HepG2 (cell line): ENCODE measurements at places on chromosomes 4 and X. TPM values are rescaled to one million over a fixed set of nuclear protein-coding genes. Genes with fewer than 3 reads are reported as not detected.
A peak's percentile ranks its signal among the peaks of the same experiment; 100 is the strongest.

DNA sequence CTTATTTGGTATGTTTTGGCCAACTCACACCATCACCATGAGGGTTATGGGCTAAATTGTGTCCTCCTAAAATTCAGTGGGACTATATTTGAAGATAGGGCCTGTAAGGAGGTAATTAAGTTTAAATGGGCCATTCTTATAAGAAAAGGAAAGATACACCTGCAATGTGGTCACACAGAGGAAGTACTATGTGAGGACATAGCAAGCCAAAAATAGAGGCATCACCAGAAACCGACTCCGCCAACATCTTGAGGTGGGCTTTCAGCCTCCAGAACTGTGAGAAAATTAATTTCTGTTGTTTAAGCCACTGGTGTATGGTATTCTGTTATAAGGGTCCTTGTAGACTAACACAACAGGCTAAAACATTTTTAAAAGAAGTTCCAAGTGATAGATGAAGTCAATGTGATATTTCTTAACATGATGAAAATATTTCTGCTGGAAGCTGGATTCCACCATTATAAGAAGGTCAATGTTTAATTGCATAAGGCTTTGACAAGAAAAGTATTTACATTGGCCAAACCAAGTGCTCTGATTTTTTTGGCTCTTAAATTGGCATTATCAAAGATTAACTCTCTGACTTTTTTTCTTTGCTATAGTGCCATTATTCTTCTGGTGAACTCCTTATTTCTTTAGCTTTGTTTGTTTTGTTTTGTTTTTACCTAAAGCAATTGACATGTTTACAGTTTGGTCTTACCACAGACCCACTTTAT lies 540.9 kb downstream of the PPARGC1A start:
- DNase-seq, result no peak

DNA sequence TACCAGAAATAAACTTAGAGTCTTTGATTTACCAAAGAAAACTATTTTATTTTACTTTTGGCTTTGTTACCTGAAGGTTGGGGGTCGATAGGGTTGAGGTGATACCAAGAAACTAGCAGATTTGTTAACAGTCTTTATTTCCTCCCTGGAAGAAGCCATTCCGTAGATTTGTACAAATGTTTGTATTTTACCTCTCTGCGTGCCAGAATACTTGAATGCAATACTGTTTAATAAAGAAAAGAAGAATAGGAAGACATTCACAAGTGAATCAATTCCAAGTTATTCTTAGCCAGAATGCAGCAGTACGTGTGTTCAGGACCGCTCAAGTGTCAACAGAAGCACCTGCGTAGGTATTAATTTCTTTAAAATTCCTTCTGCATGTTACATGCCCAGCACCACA lies 260.3 kb upstream of the TENM3 start:
- DNase-seq, result no peak

DNA sequence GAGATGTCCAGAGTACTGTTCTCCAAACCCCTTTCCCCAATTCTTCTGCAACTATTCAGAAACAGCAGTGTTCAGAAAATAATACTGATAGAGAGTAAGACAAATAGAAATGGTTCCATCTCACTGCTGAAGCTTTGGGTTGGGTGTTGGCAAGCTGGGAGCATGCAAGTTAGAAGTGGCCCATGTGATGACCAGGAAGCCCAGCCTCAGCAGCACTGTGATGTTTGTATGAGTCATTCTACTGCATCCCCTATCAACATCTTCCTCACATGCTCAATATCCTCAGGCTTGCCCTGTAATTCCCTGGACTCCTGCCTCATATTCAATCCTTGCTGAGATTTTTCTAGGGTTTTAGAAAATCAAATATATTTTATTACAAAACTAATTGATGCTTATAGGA lies 96.5 kb downstream of the CHRDL1 start:
- DNase-seq, result no peak

The MGARP gene
- 0.13 TPM in 2 replicates for polyA plus RNA-seq

The CENPVL1 gene
- not detected in 2 replicates for polyA plus RNA-seq

DNA sequence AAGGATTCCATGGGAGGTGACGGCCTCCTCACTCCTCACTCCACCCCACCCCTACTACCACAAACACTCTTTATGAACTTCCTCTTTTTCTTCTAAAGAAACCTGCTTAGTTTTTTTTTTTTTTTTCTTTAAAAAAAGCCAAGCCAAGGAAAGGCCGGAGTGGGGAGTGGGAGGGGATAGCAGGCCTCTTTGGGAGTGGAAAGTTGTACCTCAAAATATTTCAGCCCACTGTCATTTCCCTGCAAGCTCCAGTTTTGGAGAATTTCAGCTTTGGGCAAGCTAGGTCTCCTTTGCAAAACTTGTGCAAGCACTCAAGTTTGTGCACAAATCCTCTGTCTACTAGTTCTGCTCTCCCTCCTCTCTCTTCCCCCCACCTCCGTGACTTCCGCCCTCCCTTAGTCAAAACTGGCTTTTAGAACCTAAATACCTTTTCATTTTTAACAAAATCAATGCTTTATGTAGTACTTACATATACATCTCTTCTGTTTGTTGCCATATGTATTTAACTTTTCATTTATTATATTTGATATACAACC lies 512 bp upstream of the ANTXR2 start:
- no peak for DNase-seq

The DGAT2L6 gene
- polyA plus RNA-seq, result not detected in 2 replicates

DNA sequence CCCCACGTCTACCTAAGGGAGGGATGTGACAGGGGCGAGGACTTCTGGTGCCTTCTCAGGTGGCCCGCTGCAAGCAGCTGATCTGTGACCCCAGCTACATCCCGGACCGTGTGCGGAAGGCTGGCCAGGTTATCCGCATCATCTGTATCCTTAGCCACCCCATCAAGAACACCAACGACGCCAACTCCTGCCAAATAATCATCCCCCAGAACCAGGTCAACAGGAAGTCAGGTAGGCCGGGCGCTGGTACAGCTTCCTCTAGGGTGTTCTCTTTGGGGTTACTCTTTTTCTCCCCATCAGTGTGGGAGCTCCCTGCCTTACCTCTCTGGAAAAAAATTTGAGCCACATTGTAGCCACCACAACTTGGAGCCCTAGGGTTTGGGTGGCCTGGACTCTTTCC lies 2.4 kb upstream of the FAM50A start:
- DNase-seq, result no peak

The BMPR1B gene
- polyA plus RNA-seq, result not detected in 2 replicates

GRCh38 chr4:28001698-28002097 lies 1141.1 kb downstream of the STIM2 start:
- DNase-seq, result no peak

- peak; percentile 65 for DNase-seq
These were observed 568 bp downstream of the HTT start for GRCh38 chr4:3074846-3075651.

DNA sequence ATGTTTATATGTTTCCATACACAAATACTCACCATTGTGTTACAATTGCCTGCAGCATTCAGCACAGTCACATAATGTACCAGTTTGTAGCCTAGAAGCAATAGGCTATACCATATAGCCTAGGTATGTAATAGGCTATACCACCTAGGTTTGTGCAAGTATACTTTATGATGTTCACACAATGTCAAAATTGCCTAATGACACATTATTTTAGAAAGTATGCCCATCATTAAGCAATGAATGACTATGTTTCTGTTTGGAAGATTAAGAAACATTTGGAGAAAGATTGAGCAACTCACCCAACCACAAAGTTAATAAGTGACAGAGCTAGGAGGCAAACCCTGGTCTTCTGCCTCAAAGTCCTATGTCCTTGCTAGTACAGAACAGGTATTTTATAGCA lies 96.8 kb upstream of the GRIA3 start:
- peak; percentile 81 for DNase-seq

- no peak for DNase-seq
These were observed 294.0 kb downstream of the CAMK2D start for GRCh38 chr4:113467581-113467980.

- DNase-seq, result no peak
These were observed 1.5 kb downstream of the HPRT1 start for GRCh38 chrX:134461437-134461836.

The LIMCH1 gene
- polyA plus RNA-seq, result 0.04 TPM in 1 of 2 replicates, not detected in the other

The COMMD8 gene
- polyA plus RNA-seq, result 5.1 and 7.1 TPM in 2 replicates

- no peak for DNase-seq
These were observed 5.7 kb downstream of the SPON2 start for GRCh38 chr4:1166509-1167243.

DNA sequence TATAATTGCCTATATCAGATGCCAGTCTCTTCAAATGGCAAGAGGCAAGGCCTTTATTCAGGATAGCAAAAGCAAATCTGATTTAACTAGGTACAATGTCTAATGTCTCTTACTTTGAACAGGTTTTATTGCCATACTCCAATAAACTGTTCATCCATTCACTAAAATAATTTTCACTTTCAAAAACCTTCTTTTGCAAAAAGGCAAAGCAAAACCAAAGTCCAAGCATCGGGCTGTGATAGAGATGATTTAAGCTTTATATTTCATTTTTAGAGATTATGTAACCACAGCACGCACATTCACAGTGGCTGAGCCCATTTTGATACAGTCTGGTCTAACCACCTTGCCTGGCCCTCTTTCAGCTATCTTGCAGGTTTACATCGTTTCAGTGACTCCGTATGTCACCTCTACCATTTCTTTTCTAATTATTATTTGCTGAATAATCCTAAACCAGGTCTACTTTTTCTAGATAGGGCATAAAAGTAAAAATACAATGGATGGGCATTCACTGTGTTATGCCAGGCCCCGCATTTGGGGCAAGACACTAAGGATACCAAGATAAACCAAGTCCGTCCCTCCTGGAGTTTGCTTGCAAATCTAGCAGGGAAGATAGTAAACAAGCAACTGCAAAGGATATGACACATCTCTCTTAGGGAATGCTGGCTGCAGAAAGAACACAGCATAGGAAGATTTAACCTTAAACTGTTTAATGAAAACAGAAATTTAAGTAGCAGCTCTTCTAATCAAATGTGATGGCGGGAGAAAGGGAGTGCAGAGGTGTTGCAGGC lies 1.8 kb downstream of the CASP3 start:
- no peak for DNase-seq

The PTTG2 gene
- polyA plus RNA-seq, result not detected in 2 replicates

DNA sequence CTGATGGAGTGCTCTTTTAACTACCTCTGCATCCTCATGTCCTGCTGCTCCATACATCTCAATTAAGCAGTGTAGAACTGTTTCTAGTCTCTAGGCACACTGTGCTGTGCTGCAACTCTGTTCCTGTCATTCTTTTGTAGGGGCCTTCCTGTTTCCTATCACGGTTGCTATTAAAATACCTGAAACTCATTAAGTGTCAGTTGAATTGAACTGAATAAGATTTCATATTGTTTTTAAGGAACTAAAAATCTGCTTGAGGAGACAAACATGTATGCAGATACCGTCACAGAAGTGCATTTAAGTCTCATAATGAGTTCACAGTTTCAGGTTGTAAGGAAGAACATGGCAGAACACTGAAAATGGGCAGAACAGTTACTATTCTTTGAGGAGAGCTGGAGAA lies 170.1 kb downstream of the LARP7 start:
- DNase-seq, result no peak

- DNase-seq, result no peak
These were observed 74.0 kb downstream of the HPRT1 start for GRCh38 chrX:134533952-134534351.

DNA sequence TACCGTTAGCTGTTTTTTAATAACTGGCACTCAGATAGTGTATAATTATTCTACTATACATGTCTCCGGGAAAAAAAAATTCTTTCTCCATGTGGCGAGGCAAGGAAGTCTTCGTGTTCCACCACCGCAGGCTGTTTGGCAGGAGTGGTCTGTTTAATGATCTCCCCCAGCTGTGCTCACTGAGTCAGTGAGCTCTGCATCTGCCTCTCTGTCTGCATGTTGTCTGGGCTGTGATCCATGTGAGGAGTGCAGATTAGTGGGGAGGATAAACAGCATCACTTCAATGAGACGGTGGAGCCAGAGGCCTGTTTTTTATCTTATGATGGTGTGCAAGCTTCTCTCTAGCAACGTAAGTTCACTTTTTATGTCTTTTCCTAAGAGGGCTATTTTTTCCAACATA lies 69.8 kb downstream of the RPS3A start:
- DNase-seq, result no peak

The NHS gene
- 0.01 TPM in 1 of 2 replicates, not detected in the other for polyA plus RNA-seq

DNA sequence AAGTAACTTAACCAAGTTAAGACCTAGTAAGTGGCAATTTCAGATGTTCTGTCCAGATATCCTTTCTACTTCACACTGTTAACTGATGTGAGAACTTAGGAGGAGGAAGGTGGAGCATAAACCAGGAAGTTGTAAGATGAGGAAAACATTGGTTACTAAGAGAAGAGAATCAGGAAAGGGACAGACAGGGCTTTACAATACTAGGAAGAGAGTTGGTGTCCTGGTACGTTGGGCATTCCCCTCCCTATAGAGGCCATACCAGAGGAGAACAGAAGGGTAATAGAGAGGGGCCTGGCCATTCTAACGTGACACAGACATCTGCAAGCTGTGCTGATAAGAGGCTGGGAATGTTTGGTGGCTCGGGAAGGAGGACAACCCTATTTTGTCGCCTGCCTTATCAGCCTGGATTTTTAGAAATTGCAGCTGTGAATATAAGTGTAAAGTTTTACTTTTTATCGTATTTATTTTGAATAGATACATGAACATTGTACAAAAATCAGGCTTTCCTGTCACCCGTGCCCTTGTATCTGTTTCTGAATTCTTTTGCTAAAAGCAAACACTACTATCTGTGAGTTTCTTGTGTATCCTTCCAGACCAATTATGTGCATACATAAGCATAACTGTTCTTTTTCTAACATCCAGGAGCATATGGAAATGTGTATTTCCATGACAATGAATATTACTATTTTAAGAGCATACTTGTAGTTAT lies 53.5 kb upstream of the HPRT1 start:
- DNase-seq, result no peak
